ENCODE measurements at places on chromosomes 7 and 10.

- DNase-seq: no peak
These were observed 19.7 kb downstream of the SUFU start for GRCh38 chr10:102523250-102524029.

- no peak for DNase-seq
These were observed 289.3 kb downstream of the GRID1 start for GRCh38 chr10:86077271-86077670.

- DNase-seq: no peak
These were observed 78.3 kb upstream of the LRRC17 start for GRCh38 chr7:102834466-102834865.

DNA sequence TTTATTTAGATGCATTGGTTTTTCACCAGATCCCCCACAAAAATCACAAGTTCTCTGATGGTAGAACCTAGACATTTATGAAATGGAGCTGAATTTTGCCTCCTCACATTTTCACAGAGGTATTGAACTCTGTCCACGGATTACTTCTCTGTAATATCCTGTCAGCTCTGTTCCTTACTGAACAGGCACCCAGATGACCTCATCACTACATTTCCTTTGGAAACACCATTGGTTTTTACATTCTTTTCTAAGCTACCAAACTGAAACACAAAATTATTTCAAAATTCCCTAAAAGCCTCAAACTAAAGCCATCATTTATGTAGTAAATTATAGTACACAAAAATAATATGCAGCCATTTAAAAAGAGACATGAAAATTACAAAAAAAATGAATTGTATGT, 98.3 kb upstream of the KCNIP2 start:
- DNase-seq: no peak

DNA sequence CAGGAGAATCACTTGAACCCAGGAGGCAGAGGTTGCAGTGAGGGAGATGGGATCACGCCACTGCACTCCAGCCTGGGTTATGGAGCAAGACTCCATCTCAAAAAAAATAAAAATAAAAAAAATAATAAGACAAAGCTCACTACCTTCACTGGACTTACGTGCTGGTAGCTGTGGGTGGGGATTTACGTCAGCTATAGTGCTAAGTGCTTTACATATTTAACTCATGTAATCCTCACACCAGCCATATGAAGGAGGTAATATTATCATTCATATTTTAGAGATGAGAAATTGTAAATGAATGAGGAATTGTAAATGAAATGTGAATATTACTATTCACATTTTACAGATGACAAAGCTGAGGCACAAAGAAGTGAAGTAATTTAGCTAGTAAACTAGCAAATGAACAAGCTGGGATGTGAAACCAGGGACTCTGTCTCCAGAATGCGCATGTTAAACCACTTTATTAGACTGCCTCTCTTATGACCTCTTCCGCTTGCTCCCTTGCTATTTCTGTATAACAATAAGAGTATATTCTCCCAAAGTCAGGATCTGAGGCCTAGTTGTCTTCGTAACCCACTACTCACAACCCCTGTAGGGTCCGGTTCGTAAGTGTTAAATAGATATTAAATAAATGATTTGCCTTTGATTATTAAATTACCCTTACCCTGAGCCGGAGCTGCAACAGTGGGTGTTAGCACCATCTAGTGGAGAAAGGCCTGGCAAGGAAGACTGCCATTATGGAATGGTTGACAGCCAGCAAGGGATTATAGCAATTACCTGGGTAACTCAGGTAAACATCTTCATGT, 70.2 kb downstream of the HTR7 start:
- peak; percentile 38 for DNase-seq

DNA sequence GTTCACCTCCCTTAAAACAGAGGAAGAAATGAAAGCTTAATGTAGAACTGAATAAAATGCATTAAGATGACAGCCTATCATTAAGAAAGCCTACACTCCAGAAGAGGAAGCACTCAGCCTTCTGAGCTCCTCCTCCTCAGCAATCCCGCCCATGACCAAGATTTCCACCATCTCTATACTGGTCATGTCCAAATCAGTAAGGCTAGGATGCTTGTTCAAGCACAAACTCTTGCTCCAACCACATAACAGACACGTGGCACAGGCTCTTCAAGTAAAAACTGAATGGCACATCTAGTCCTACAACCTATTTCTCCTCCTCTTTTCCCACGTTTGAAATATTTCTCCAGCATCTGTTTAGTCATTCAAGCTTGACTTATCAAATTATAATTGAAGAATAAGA, 454.1 kb downstream of the PARD3 start:
- no peak for DNase-seq

- DNase-seq: no peak
These were observed 53.8 kb downstream of the TMEM26 start for GRCh38 chr10:61399406-61399805.

- DNase-seq: no peak
These were observed 2.9 kb downstream of the CELF2 start for GRCh38 chr10:11020548-11020942.

DNA sequence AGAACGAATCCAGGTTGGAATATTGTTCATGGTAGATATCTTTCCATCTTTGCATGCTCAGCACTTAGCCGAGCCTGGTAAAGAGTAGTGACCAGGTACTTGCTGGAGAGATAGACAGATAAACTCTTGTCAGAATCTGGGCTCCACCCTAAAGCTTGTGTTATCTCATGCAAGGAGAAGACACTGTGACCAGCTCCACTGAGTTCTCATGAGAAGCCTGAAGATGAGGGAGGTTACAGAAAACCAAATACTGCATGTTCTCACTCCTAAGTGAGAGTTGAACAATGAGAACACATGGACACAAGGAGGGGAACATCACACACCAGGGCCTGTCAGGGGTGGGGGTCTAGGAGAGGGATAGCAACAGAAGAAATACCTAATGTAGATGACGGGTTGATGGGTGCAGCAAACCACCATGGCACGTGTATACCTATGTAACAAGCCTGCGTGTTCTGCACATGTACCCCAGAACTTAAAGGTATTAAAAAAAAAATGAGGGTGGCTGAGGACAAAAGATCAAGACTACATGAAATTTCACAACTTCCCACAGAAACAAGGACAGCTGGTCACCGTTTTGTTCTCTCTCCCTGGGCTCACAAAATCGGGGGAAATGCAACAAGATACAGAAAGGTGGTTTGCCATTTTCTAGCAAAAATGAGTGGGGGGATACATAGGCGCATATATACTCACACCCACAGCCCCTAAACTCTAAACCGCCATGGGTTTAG, 17.4 kb downstream of the DLG5 start:
- no peak for DNase-seq

GRCh38 chr10:84537447-84537931, 209.1 kb downstream of the CCSER2 start:
- DNase-seq: peak; percentile 67

DNA sequence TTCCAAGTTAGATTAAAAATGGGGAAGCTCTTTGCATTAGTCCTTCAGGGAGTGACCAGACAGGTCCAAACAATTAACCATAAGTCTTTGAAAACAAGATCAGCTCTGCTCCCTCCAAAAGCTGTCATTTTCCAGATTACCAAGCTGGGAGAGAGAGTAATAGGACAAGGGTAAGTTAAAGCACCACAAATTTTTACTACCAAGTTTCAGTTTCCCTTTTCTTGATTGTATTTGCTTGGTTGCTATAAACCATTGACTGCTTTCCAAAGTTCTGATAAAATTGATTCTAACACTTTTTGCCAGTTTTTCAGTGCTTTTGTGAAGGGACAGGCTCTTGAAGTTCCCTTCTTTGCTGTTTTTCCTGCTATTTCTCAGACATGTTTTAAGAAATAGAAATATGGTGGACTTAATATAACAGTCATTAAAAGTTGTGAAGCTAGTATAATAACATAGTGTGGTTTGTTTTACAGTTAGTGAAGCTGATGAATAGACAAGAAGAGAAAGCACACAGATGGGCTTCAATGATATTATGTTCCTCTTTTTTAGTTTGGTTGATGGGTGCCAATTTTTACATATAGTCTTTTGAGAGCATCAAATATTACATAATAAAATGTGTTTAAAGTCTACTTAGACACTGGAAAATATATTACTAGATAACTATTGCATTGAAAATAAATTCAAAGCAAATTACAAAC, 40.0 kb upstream of the ZNF365 start:
- no peak for DNase-seq

GRCh38 chr7:20399521-20399920, 68.8 kb downstream of the ITGB8 start:
- DNase-seq: no peak

DNA sequence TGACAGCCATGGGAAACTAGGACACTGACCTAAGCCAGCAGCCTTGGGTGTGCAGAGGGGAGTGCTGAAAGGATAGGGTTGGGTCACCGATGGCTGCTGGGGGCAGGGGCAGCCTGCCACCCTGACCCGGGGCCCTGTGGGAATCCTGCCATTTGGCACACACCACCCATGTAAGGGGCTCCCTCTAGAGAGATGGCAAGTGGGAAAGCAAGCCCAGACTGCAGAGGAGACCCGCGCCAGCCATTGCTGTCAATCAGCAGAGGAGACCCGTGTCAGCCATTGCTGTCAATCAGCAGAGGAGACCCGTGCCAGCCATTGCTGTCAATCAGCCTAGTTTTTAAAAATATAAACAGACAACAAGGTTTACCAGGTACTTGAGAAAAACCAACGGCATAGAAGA, 27.4 kb upstream of the PRKAG2 start:
- DNase-seq: no peak

GRCh38 chr7:130152493-130153210, 52.6 kb downstream of the TMEM209 start:
- DNase-seq: no peak

GRCh38 chr10:22002591-22003176, 846 bp downstream of the DNAJC1 start:
- peak; percentile 22 for DNase-seq

DNA sequence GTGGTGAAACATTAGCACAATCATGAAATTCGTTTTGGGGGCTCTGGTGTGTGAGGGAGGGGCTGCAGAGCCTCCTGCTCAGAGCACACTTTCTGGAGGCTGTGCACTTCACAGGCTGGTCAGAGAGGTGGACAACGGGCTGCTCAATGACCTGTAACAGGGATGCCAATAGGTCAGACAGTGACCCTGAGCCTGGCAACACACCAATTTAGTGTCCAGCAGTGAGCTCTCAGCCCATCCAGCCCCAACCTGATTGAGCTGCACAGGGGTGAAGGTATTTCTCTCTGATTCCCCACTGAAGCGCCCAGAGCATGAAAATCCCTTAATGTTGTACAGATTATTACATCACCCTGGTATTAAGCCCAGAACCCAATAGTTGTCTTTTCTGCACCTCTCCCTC, 191.3 kb upstream of the ZNF32 start:
- DNase-seq: no peak

GRCh38 chr7:28621369-28621841, 209.1 kb downstream of the CREB5 start:
- no peak for DNase-seq

GRCh38 chr10:71584902-71585563, 134.5 kb downstream of the C10orf105 start:
- no peak for DNase-seq

GRCh38 chr7:148334441-148334956, 256.1 kb upstream of the C7orf33 start:
- DNase-seq: no peak

- no peak for DNase-seq
These were observed 5.1 kb downstream of the CACNA2D1 start for GRCh38 chr7:82438521-82438920.

GRCh38 chr7:27121684-27122076, 8.9 kb downstream of the HOXA4 start:
- DNase-seq: no peak

DNA sequence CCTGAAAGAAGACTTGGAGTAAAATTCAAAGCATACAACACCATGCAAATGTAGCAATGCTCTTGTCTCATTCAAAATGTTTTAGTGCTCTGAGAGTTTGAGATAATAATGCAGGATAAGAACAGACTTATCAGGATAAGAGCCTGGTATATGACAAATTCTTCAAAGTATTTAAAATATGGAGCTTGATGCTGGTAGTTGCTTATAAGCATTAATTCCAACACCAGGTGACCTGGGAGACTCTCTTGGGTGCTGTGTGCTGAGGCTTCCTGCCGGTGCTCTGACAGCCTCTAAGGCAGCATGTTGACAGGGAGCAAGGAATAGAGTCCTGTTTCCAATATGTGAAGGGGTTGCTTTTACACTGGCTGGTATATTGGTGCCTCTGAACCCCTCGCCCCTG, 34.8 kb upstream of the SLC26A5 start:
- DNase-seq: no peak

- DNase-seq: no peak
These were observed 11.9 kb upstream of the PTPN12 start for GRCh38 chr7:77525231-77525630.

DNA sequence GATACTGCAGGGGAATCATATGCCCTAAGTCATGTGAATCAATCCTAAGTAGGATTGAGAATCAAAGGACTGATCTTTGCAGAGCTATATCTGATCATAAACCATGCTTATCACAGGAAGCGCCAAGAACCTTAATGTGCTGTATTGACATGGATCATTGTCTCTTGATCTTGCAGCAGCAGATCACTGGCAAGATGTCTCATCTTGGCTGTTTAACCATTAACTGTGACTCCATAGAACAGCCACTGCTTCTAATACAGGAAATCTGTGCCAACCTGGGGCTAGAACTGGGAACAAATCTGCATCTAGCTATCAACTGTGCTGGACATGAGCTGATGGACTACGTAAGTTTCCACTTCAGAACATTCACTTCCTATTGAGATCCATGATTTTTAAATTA, 21.6 kb downstream of the ENO4 start:
- DNase-seq: no peak

- no peak for DNase-seq
These were observed 206.5 kb upstream of the CNTNAP2 start for GRCh38 chr7:145909991-145910513.

DNA sequence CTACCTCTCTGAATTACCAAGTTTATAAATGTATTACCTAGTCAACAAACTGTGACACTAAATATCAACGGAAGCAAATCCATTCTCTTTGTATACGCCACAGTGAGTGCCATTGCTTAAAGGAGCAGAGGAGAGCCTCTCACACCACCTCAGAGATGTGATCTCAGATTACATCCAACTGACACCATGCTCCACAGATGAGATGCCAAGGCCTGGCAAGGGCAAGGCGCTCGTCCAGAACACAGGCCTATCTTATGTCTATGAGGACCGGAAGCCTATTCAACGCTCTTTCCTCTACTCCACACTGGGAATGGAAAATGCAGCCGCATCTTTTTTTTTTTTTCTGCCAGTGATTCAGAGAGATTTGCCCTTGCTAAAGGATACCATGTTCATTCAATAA, 11.4 kb downstream of the PDIA4 start:
- DNase-seq: no peak

- peak; percentile 77 for DNase-seq
These were observed 843 bp upstream of the GATA3 start for GRCh38 chr10:8053446-8054243.

- no peak for DNase-seq
These were observed 51.3 kb downstream of the ODAD2 start for GRCh38 chr10:27947540-27947939.

- DNase-seq: no peak
These were observed 631 bp downstream of the OTUD1 start for GRCh38 chr10:23439452-23439960.

All from body of pancreas (tissue), 4 donors.